T-cell (primary cell): ENCODE measurements at places on chromosomes 11 and 22. TPM values are rescaled to one million over a fixed set of nuclear protein-coding genes. Genes with fewer than 3 reads are reported as not detected.

Gene LMNTD2
- total RNA-seq: 5.1 TPM

- H3K4me1 ChIP-seq: peaks cover 8% of the 10 kb centered on the region
- no peak for DNase-seq
- H3K27ac ChIP-seq: peak overlapping the region; percentile 43
Measured at GRCh38 chr11:102396708-102397563, 49.9 kb downstream of the BIRC2 start.

- H3K27me3 ChIP-seq: no peaks in the 10 kb centered on the region
- DNase-seq: no peak
- H3K36me3 ChIP-seq: no peaks in the 10 kb centered on the region
- H3K4me3 ChIP-seq: no peak overlapping the region
- H3K4me1 ChIP-seq: no peaks in the 10 kb centered on the region
Measured at GRCh38 chr11:35974882-35975589, 31.2 kb downstream of the LDLRAD3 start.

Gene TEX54
- total RNA-seq: not detected

- no peak for DNase-seq
- H3K27ac ChIP-seq: peak overlapping the region; percentile 38
- no peaks in the 10 kb centered on the region for H3K27me3 ChIP-seq
- no peak overlapping the region for H3K4me3 ChIP-seq
- peaks cover 31% of the 10 kb centered on the region for H3K36me3 ChIP-seq
- H3K4me1 ChIP-seq: peaks cover 61% of the 10 kb centered on the region
Measured at GRCh38 chr22:26547426-26547825, 35.2 kb upstream of the TFIP11 start.

DNA sequence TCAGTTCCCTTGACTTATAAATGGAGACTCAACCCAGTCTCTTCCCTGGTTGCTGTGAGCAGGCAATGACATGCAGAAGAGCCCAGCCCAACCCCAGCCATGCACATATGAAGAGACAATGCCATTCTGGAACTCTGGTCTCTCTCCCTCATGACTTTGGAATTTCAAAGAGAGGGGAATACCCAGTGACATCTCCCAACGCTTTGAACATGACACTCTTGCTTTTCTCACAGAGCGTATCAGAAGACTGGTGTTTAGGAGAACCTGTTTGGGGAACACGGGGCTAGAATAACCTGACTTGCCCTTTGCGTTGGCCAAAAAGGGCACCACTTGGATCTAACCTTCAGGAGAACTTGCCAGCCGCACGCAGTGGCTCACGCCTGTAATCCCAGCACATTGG is 12.9 kb downstream of the RANGAP1 start:
- H3K36me3 ChIP-seq: peaks cover 45% of the 10 kb centered on the region
- H3K27me3 ChIP-seq: no peaks in the 10 kb centered on the region
- H3K4me1 ChIP-seq: no peaks in the 10 kb centered on the region
- no peak overlapping the region for H3K27ac ChIP-seq
- no peak for DNase-seq
- no peak overlapping the region for H3K4me3 ChIP-seq

Gene MRGPRX1
- total RNA-seq: not detected

DNA sequence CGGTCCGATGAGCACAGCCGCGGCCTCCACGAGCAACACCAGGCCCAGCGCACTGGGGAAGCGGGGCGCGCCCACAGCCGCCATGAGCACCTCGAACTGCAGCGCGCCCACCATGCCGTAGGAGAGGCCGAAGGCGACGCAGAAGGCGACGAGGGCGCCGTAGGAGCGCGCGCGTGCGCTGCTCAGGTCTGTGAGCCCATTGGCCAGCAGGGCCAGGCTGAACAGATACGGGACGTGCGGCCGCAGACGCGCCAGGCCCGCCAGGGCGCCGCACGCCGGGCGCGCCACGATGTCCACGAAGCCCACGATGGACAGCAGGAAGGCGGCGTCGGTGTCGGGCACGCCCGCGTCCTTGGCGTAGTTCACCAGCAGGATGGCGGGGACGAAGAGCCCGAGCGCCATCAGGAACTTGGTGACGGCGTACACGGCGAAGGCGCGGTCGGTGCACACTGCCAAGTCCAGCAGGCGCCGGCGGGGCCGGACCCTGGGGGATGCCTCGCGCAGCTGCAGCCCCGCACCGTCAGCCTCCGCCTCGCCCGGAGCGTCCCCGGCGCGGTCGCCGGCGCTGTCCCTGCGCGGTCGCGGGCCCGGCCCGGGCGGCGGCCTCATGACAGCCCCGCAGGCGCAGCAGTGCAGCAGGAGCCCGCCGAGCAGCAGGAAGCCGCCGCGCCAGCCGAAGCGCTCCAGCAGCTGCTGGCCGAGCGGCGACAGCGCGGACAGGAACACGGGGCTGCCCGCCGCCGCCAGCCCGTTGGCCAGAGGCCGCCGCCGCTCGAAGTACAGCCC is 2.9 kb downstream of the SLC16A8 start:
- H3K4me1 ChIP-seq: peaks cover 16% of the 10 kb centered on the region
- no peaks in the 10 kb centered on the region for H3K27me3 ChIP-seq
- H3K27ac ChIP-seq: no peak overlapping the region
- H3K4me3 ChIP-seq: peak overlapping the region; percentile 52

- DNase-seq: no peak
- H3K4me3 ChIP-seq: no peak overlapping the region
- no peak overlapping the region for H3K27ac ChIP-seq
- H3K4me1 ChIP-seq: peaks cover 4% of the 10 kb centered on the region
- H3K36me3 ChIP-seq: no peaks in the 10 kb centered on the region
Measured at GRCh38 chr11:124894606-124895430, 2.8 kb downstream of the ROBO4 start.
